Stomach (tissue), 19 donors: ENCODE measurements at places on chromosomes 6 and 20. TPM values are rescaled to one million over a fixed set of nuclear protein-coding genes. Genes with fewer than 3 reads are reported as not detected.

Gene FNDC11
- not detected for total RNA-seq

Gene SNAP25
- 1.8 TPM for total RNA-seq

Gene RFX6
- total RNA-seq = 1.3 TPM

Gene PGM3
- 96.4 TPM for total RNA-seq

Gene MOCS3
- total RNA-seq = 2.8 TPM

Gene DEFB132
- total RNA-seq = not detected

Gene LCA5
- 5.5 TPM for total RNA-seq

DNA sequence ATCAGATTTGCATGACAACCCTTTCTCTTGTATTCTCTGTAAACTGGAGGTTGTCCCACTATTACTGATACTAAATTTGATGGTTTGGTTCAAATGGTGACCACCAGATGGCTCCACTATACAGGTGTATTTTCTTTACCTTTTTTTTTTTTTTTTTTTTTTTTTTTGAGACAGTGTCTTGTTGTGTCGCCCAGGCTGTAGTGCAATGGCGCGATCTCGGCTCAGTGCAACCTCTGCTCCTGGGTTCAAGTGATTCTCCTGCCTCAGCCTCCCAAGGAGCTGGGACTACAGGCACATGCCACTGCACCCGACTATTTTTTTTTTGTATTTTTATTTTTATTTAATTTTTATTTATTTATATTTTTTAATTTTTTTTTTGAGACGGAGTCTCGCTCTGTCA, 6.6 kb upstream of the WTAP start:
- DNase-seq = no peak

DNA sequence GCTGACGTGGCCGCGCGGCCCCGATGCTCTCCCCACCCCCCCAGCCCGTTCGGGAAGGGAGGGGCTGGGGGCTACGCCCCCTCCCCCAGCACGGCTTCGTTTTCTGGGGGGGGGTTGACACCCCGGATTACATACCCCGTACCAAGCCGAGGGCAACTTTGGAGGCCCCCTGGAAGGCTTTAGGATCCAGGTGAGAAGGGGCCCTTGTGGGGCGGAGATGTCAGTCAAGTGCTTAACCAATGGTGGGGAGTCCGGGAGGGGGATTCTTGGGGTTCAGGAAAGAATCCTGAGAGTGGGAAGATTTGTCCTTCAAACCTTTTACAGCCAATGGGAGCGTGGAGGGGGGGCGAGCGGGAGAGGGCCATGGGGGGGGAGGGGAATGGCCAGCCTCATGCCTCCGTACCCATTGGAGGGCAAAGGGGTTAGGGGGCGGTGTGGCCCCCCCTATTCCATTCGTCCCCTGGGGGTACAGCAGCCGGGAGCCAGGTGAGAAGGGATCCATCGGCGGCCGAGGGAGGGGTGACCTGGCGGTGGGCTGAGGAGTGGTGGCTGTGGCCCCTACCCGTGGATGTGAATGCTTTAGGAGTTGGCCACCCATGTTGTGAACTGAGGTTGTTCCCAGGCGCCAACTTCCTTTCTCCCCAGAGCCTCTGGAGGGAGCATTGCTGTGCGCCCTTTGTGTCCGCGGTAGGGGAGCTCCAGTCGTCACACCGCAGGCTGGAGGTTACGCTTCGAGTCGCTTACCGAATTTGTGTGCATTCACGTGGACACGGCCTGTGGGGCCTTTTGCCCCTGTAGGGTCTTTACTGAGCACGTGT, 682 bp downstream of the BRD2 start:
- DNase-seq = peak; percentile 92

- peak; percentile 54 for DNase-seq
Observed at GRCh38 chr6:42453654-42454427, 2.1 kb upstream of the TRERF1 start.

GRCh38 chr20:35077872-35078271, 14.7 kb downstream of the TRPC4AP start:
- no peak for DNase-seq

GRCh38 chr20:36182604-36183154, 28.1 kb downstream of the EPB41L1 start:
- no peak for DNase-seq

GRCh38 chr6:26025047-26025893, 62.0 kb upstream of the HFE start:
- no peak for DNase-seq

GRCh38 chr6:105319331-105319730, 83.6 kb downstream of the PREP start:
- DNase-seq = no peak

GRCh38 chr6:27839626-27840475, 72.3 kb downstream of the OR2B2 start:
- DNase-seq = peak; percentile 91

DNA sequence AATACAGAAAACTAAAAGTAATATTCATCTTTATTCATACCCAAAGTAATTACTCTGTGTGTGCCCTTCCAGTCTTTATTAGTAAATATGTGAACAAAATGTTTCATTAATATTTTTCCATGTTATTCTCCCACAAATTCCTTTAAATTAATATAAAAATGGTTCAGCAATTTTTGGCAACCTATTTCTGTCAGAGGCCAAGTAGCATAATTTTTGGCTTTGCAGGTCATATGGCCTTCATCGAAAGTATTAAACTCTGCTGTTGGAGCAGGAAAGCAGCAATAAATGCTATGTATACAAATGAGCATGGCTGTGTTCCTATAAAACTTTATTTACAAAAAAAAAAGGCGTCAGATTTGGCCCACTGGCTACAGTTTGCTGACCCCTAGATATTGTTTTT, 16.1 kb downstream of the ZC2HC1B start:
- no peak for DNase-seq
